Inflammatory macrophage treated with lipopolysaccharide for 4 hours (primary cell): ENCODE measurements at places on chromosomes 11 and 22.

- DNase-seq: no peak
Observed at GRCh38 chr11:69471729-69472540, 9.5 kb upstream of the LINC01488 start.

DNA sequence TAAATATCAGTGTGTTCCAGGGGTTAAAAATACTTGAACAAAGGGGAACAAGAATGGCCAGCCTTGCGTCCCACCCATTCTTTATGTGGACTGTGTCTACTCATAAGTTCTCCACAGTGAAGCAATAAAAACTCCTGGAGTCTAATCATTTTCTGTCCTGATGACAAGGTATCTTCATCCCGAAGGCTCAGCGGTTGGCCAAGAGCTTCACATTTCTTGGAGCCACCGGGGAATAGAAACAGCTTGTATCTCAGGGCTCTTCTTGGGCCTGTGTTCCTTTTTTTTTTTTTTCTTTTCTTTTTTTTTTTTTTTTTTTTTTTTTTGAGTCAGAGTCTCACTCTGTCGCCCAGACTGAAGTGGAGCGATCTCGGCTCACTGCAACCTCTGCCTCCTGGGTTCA is 36.8 kb upstream of the ADORA2A start:
- DNase-seq: peak; percentile 48

GRCh38 chr11:111327908-111328624 is 29.7 kb downstream of the POU2AF3 start:
- no peak for DNase-seq

DNA sequence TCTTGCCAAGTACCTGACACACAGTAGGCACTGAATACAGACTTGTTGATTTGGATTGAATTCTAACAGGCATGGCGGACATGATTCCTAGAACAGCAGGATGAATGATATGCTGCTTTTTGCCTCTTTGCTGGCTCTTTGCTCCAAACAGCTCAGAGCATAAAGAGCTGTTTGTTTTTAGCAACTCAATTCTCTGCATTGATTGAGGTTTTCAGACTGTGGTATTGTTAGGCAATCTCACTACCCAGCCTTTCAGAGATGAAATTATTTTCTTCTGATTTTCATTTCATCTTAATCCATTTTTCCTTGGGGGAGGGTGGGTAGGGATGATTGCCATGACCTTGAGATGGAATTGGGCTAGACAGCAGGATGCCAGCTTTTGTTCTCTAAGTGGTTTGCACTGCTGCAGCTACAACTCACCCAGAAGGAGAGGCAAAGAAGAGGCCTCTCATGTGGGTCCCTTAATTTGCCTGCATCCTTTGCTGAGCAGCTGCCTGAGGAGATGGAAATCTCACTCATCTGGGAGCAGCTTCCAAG is 20.5 kb downstream of the COA4 start:
- no peak for DNase-seq

DNA sequence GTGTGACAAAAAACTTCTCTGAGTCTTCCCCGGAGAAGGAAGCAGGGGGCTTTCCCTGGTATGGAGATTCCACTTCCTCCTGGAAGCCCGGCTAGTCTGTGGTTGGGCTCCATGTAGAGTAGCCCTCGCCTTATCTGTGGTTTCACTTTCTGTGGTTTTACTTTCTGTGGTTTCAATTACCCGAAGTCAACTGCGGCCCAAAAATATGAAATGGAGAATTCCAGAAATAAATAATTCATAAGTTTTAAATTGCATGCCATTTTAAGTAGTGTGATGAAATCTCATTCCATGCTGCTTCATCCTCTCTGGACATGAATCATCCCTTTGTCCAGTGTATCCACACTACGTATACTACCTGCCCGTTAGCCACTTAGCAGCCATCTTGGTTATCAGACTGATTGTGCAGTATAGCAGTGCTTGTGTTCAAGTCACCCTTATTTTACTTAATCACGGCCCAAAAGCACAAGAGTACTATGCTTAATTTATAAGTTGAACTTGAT is 275.0 kb upstream of the SESN3 start:
- peak; percentile 74 for DNase-seq

GRCh38 chr11:45859661-45860140 is 12.4 kb downstream of the CRY2 start:
- DNase-seq: no peak

DNA sequence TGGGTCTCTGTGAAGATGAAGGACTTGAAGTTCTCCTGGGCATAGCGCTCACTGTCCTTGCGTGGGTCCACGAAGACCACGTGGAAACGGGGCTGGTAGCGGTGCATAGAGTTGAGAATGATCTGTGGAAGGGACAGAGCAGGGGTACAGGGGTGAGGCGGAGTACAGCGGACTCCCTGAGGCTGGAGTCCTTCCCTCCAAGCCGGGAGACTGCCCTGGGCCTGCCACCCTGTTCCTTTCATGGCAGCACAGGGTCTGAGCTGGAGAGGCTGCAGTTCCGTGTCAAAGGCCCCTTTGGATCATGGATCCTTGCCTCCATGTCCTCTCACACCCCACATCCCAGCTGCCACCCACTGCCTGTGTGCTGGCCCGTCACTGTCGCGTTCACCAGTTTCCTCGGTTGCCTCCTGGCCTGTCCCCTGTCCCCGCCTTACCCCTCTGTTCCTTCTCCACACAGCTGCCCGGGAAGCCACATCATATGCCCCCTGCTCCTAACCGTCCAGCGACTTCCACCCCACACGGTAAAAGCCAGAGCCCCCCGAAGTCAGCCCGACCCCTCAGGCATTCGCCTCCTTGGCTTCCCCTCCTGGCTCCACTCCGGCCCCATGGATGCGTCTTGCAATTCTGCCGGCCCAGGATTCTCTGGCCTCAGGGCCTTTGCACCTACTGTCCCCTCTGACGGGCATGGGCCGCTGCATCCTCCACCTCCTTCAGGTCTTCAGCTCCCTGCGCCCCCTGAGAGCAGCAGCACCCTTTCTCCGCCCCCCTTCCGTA is 3.4 kb upstream of the NUDT8 start:
- DNase-seq: no peak

- no peak for DNase-seq
Observed at GRCh38 chr11:126127898-126128297, 65.2 kb upstream of the CDON start.

- no peak for DNase-seq
Observed at GRCh38 chr22:49576241-49577141, 251.2 kb downstream of the BRD1 start.

DNA sequence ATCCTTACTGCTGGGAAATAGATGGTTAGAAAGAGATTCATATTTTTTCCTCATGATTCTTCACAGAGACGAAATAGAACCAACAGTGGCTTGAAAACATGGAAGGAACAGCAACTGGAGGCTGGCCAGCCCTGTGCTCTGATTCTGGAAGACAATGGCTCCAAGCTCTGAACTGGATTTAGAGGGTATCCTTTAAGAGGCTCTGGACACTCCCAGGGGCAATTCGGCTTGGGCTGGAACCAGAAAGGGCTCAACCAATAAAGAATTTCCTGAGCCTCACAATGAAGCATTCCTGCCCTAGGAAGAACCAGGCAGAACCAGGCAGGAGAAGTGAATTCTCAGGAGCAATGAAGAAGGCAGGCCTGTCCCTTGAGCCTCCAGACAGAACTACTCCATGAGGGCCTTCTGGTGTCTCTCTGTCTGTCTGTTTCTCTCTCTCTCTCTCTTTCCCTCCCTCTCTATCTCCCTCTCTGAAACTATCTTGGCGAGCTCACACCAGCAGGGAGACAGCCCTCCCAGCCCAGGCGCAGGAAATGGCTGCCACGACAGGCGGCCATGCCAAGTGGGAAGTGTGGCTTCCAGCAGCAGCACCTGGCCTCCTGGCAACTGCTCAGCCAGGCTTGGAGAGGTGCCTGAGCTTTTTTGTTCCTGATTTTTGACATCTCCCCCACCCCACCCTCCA is 93.3 kb downstream of the RCN1 start:
- DNase-seq: no peak

- DNase-seq: no peak
Observed at GRCh38 chr11:88039476-88040147, 135.6 kb downstream of the RAB38 start.

GRCh38 chr11:65560555-65561418 is 2.6 kb upstream of the LTBP3 start:
- DNase-seq: no peak

DNA sequence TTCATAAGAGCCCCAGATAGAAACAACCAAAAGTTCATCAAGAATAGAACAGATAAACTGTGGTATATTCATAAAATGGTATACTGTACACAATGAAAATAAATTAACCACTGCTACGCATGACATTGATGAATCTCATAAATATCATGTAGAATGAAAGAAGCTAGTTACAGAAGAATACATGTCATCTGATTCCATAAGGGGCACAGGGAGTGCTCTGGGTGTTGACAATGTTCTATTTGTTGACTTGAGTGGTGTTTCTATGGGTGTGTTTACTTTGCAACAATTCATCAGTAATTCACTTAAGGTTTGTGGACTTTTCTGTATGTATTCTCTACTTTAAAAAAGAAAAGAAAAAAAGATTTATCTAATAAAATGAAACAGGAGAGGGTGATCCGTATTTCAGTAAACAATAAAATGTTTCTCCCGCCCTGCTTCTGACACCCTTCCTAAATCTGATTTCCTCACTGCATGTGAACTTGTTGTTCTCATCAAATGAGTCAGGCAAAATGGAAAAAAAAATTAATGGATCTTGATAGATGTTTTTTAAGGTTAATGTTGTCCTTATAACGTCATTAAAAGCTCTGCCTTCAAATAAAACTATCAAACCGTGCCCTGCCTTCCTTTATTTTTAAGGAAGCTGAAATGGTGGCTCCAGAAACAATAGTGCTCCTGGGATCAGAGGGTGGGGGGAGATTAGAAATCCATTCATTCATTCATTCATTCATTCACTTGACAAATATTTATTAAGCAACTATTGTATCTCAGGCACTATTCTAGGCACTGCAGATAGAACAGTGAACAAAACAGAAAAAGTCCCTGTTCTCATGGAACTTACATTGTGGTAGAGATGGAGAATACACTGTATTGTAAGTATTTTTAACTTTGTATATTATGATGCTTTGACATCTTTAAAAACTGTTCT is 77.2 kb upstream of the CD44 start:
- peak; percentile 55 for DNase-seq

GRCh38 chr11:107856180-107856980 is 2.2 kb downstream of the SLC35F2 start:
- no peak for DNase-seq

DNA sequence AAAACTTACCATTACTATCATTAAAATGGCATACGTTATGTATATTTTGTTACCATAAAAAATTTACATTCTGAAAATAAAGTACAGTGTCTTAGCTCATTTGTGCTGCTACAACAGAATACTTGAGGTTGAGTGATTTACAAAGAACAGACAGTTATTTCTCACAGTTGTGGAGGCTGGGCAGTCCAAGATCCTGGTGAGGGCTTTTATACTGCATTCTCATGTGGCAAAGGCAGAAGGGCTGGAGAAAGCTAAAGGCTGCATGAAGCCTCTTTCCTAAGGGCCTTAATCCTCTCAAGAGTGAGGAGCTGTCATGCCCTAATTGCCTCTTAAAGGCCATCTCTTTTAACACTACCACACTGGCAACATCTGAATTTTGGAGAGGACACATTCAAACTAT is 13.3 kb downstream of the GGTLC2 start:
- DNase-seq: no peak

DNA sequence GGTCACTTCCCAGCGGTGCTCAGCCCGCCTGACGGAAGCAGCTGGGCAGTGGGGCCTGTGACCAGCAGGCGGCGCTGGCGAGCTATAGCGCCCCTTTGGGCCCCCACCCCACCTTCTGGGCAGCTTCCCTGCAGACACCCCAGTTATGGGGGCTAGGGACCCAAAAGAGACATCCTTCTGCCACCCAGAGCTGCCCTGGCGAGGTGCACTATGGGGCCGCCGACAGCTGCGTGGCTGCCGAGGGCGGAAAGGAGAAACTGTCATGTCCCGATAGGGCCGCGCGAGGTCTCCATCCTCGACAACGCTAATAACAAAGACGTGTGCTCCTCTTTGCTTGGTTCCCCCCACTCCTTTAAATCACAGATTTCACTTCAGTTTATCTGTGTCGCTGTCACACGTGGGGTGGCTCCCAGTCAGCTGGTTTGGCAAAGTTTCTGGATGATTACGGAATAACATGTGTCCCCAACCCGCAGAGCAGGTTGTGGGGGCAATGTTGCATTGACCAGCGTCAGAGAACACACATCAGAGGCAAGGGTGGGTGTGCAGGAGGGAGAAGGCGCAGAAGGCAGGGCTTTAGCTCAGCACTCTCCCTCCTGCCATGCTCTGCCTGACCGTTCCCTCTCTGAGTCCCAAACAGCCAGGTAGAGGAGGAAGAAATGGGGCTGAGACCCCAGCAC is 673 bp upstream of the MYO7A start:
- peak; percentile 23 for DNase-seq

DNA sequence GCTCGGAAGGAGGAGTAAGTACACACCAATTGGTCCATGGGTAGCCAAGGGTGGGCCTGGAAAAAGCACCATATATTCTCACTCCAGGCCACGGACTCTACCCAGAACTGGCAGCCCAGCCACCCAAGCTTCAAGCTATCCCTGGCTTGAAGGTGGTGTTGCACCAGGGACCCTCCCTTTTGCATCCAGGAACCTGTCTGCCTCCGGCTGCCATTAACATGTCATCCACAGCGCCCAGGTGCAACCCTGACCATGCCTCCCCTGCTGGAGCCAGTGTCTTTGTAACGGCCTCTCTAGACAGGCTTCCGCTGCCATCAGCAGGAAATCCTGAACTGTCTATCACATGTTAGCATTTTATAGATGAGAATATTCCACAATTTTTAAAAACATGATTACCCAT is 2158.5 kb upstream of the RAG2 start:
- no peak for DNase-seq

GRCh38 chr11:11843211-11843621 is 1.4 kb downstream of the USP47 start:
- peak; percentile 82 for DNase-seq

GRCh38 chr11:129881570-129882170 is 13.7 kb downstream of the NFRKB start:
- DNase-seq: peak; percentile 34

GRCh38 chr11:44397586-44398178 is 87.7 kb upstream of the ALX4 start:
- no peak for DNase-seq

DNA sequence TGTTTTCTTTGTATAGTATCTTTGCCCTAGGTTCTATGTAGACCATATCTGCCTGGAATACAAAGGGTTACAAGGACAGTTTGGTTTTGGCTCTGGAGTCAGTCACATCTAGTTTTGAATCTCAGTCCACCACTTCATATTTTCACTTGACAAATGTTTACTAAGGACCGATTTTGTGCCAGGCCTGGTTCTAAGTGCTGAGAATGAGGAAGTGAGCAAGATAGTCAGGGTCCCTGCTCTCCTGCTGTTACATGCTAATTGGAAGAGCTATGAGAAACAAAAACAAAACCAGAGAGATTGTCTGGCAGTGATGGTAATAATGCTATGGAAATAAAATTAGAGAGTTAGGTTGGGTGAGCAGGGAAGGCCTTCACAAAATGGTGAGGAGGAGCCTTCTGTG is 66.1 kb upstream of the ARHGAP20 start:
- DNase-seq: peak; percentile 44

DNA sequence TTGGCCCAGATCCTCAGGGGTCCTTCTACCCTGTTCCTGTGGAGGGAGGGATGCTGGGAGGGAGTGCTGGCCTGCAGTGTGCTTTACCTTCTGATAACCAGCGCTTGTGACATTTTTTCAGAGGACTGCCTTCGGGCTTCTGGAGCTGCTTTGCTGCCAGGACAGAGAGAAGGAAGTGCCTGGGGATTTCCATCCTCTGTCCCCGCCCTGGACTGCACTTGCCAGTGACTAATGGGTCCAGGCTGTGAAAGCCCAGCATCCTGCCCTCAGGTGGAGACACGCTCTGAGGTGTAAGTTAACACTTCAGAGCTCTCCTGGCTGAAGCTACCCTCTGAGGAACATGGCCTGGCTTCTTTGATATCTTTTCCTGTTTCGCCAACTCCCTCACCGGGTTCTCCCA is 158.7 kb upstream of the SYT13 start:
- DNase-seq: peak; percentile 29
